ENCODE measurements at places on chromosomes 1 and 21.

- no peak for DNase-seq
Measured at GRCh38 chr1:73604211-73604610, 593.8 kb downstream of the LRRIQ3 start.

DNA sequence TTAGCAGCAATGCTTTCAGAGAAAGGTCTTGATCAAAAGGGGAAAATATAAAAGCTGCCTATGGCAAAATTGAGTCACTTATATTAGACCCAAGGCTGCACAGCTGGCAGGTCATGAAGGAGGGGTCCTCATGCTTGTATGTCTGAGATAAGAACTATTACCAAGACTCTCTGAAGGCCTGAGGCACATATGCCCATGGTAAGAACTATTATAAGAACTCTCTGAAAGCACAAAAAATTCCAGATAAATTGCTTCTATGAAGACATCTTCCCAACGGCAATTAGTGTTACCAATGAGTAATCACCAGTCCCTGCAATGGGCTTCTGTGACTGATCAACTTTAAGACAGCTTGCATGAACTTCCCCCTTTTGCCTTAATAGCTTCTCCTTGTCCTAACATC, 42.8 kb upstream of the LRIF1 start:
- no peak for DNase-seq

DNA sequence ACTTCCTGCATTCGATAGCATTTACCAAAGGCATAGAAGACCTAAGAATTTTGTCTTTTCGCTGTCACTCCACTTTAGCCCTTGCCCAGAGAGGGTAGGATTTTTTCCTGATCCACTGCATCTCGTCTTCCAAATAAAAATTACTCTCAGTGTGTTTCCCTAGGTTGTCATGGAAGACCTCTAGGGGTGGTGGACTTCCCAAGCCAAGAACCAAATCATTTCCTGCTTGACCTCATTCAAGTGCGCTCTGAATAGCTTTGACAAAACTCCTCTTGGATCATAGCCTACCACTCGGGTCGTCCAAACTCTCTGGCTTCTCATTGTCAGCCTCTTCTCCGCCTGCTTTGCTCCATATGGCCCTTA, 431 bp upstream of the C1orf52 start:
- no peak for DNase-seq

DNA sequence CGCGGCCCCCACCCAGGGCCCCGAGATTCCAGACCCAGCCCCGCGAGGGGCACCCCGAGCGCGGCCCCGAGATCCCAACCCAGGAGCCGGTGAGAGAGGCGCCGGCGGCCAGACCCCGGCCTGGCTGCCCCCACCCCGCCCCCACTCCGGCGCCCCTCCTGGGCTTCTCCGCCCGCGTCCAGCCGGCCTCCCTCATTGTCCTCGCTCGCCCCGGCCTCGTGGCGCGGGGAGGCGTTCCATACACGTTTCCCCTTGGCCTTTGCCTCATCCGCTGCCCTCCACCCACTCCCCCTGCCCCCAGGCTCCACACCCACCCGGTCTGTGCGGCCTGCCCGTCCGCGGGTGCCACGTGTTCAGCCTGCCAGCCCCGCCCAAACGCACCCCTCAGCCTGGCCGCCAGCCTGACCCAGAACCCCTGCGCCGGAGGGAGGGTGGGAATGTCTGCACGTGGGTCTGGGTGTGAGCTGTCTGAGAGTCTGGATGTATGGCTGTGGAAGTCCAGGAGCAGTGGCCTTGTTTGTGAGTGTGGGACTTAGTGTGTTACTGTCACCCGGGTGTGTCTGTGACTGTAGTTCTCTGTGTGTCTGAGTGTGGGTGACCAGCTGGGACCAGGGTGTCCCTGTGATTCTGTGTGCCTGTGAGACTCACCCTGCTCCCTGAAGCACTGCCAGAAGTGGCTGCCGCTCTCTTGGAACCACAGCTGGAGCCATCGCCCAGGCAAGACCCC, 681 bp downstream of the B4GALT2 start:
- no peak for DNase-seq

DNA sequence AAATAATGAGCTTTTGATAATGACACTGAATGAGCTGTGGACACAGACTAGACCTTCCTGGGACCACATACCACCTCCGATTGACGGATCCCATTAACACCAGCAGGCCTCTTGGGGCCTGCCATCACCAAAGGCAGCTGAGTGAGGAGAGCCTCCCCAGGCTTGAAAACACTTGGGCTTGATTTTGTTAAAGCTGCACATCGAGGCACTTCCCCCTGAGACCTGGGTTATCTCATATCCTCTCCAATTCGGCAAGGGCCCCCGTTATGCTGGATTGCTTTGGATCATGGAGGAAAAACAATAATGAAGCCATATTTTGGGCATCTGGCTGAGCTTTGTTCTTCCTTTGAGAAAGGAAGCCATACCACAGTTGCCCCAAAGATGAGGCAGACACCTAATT, 143.0 kb downstream of the AJAP1 start:
- DNase-seq, result no peak

DNA sequence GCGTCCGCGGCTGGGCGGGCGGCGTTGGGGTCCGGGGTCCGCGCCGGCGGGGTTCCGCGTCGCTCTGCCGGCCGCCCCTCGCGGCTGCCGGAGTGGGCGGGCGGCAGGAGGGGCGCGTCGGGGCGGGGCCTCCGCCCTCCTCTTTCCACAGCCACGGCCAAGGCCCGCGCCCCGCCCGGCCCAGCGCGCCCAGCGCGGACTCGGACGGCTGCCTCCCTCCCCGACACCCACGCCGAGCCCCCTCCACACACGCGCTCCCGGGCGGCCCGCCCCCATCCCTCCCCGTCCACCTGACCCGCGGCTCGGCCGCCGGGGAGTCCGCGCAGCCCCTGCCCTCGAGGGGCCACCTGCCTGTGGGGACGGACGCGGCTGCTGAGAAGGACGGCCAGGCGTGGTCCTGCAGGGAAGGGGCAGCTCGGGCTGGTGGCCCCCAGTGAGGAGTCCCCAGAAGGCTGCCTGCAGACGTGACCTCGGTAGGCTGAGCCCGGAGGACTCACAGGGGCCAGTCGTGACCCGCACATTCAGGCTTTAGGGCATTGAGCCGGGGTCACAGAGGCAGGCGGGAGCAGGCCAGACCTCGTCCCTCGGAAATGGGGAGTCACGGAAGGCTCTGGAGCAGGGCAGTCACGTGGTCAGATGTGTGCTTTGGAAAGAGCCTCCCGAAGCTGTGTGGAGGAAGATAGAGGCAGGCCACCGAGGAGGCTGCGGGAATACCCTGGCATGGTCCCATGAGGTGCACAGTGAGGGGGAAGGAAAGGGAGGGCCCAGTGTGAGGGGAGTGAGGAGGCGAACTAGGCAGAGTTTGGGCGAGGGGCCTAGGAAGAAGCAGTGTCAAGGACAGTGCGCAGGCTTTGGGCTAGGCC, at the start of gene COL8A2:
COL8A2 (minus strand) TSS at position 94 of the 863 bp plus-strand sequence. CDS start 24,980 bp downstream, outside the sequence.
- DNase-seq, result no peak

GRCh38 chr1:64535938-64536835, 66.3 kb downstream of the CACHD1 start:
- no peak for DNase-seq

- no peak for DNase-seq
Measured at GRCh38 chr1:93702111-93702827, 20.6 kb upstream of the BCAR3 start.

- no peak for DNase-seq
Measured at GRCh38 chr1:40281853-40282252, 23.8 kb downstream of the ZMPSTE24 start.

DNA sequence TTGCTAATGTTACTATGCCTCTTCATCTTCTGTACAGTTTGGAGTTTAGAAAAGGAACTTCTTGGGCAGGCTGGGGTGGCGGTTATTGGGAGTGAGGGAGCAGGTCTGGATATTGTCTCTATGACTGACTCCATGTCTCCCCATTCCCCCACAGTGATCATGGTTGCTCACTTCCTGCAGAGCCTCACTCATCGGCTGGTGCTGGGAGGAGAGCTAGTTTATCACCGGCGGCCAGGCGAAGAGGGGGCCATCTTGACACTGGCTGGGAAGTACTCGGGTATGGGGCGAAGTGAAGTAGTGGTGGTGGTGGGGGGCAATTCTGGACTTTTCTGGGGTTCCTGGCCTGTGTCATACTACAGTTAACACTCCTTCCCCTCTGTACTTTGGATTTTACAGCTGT, 2.2 kb downstream of the TOMM40L start:
- no peak for DNase-seq

GRCh38 chr1:112581586-112582192, 37.3 kb downstream of the ST7L start:
- no peak for DNase-seq

DNA sequence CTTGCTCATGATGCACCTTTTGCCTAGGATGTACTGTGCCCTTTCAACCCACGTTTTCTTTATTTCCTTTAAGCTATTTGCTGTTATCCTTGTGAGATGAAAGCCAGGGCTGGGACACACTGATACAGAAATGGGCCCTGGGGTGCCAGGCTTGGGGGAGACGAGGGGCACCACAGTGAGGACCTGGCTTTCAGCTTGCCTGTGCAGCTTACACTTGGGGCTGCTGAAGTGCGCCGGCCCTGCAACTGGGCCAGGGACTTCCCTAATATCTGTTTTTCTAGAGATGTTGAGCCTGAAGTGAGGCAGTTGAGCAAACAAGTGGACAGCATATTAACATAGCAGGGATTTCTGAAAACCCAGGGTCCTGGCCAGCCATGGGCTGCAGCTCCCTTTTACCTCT, 42.5 kb upstream of the SLC19A1 start:
- DNase-seq, result no peak

DNA sequence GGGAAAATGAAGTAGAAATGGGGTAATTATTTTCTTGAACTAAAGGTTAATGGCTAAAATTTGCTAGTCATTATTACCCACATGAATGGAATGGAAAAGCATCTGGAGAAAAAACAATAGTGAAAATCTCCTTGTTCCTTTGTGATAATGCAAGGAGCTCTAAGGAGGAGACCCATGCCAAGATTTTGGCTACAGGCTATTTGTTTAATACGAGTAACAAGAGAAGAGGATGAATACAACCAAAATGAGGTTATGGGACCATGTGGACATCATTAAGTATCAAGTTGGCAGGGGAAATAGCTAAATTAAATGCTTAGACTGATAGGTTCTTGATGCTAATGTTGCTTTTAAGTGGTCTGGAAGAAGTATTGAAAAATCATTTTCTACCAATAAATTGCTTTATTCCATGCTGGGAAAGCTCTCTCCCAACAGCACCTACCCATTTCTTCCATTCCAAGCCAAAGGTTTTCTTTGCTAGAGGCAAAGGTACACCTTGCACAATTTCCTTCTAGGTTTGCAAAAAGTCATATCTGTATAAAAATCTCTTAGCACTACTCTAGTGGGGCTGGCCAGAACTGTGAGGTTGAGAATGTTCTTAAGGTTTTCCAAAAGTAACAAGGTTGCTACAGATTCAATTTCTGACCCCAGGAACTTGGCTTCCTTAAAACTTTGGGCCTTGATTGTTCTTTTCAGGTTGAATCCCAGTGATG, 100.2 kb downstream of the SMYD2 start:
- no peak for DNase-seq

- DNase-seq, result no peak
Measured at GRCh38 chr1:2170211-2170610, 24.4 kb downstream of the FAAP20 start.

DNA sequence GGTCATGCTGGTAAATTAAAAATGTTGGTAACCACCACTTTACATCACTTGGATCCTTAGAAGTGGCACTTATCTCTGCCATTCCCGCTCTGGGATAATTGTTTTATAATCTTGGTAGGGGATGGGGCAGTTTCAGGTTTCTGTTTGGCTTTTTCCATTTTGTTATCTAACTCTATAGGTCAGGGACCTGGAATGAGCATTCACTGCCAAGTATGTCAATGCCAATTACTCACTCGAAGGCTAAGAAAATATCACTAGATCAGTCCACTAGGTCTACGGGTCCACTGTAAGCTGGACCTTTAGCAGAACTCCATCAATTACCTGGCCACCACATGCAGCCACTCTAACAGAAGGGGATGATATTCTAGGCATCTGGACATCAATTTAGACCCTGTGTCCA, 4.5 kb upstream of the DIP2A start:
- no peak for DNase-seq

DNA sequence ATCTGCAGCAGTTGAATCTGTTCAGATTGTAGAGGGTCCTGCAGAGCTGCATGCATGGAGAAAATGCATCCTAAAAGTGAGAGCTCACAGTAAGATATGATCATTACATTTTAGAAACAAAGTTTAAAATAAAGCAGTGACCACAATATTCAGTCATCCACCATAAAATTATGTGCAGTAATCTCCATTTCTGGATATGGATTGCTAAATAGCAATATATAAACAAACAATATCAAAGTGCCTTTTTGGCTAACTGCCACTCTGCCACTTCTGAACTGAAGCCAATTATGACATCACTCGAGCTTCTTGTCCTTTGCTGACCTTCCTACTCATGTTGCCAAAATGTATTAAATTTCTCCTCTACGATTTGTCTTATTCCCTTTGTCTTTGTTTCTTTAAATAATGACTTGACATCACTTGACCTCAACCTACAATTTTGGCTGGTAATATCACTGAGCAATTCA, 262.0 kb upstream of the CXADR start:
- DNase-seq, result no peak

GRCh38 chr1:115862403-115862802, 21.5 kb upstream of the NHLH2 start:
- DNase-seq, result no peak

GRCh38 chr1:241844593-241844992, 3.4 kb upstream of the EXO1 start:
- no peak for DNase-seq

DNA sequence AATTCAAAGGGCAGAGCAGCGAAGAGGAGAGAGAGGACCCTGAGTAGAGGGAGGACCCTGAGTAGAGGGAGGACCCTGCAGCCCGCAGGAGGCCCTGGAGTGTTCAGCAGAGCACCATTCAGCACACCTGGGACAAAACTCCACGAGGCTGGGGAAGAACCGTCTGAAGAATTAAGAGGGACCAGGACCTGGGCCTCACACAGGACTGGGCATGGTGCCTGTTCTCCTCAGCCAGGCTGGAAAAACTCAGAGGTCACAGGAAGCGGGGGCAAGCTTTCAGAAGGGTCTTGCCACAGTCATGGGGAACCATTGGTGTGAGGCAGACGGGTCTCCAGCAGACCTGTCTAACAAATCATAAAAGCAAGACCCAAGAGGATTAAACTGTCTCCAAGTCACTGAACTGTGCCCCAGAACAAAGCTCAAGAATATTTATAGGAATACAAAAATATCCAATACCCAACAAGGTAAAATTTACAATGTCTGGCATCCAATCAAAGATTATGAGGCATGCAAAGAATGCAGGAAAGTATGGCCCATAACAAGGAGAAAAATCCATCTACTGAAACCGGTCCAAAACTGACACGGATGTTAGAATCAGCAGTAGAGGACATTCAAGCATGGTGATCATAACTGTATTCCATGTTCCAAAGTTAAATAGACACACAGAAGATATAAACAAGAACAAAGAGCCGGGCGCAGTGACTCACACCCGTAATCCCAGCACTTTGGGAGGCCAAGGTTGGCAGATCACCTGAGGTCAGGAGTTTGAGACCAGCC, 30.6 kb downstream of the MORN1 start:
- DNase-seq, result no peak

Measured in T-helper 9 cell (primary cell).